Aorta (tissue), 5 donors: ENCODE measurements at places on chromosomes 4 and X.
A peak's percentile ranks its signal among the peaks of the same experiment; 100 is the strongest.

- no peak overlapping the region for H3K4me3 ChIP-seq
- no peaks in the 10 kb centered on the region for H3K4me1 ChIP-seq
- H3K36me3 ChIP-seq, result no peaks in the 10 kb centered on the region
Observed at GRCh38 chr4:89248879-89249281, 58.7 kb downstream of the GPRIN3 start.

DNA sequence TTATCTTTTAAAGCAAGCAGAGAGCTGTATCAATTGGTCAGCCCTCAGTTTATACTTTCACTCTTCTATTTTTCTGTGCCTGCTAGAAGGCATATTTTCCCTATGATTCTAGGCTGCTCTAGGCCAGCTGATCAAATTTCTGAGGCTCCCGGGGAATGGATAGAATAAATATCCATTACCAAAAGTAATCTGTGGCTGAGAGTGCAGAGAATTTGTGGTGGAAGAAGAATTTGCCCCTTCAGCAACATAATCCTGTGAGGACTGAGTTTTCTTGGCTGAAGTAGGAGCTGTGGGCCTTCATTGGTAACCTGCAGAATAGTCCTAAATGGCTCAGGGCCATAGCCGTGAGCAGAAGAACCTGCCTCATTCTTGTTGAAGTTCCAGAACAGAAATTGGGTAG lies 314.6 kb upstream of the CASK start:
- H3K27me3 ChIP-seq, result no peaks in the 10 kb centered on the region
- H3K36me3 ChIP-seq, result no peaks in the 10 kb centered on the region
- DNase-seq, result no peak
- H3K27ac ChIP-seq, result no peak overlapping the region

DNA sequence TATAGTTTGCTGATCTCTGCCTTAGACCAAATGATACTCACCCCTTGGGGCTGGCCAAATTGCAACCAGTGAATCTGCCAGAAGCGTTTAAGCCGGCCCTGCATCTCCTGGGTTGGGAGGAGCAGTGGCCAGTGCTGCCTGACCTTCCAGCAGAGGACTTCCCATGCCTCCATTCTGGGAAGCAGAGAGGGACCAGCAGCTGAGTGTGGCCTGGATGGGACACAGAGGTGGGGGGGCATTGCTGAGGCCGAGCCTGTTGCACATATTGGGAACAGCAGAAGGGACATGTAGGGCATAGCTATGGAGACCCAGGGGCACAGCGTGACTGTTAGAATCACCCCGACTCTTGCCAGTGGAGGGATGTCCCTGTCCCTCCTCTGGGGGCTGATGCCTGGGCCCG lies 93.3 kb downstream of the CPZ start:
- no peak for DNase-seq
- no peaks in the 10 kb centered on the region for H3K27me3 ChIP-seq
- no peak overlapping the region for H3K4me3 ChIP-seq
- no peaks in the 10 kb centered on the region for H3K4me1 ChIP-seq
- no peaks in the 10 kb centered on the region for H3K36me3 ChIP-seq

- no peaks in the 10 kb centered on the region for H3K36me3 ChIP-seq
- H3K27ac ChIP-seq, result no peak overlapping the region
- no peaks in the 10 kb centered on the region for H3K27me3 ChIP-seq
Observed at GRCh38 chr4:112057470-112057869, 87.8 kb upstream of the FAM241A start.

DNA sequence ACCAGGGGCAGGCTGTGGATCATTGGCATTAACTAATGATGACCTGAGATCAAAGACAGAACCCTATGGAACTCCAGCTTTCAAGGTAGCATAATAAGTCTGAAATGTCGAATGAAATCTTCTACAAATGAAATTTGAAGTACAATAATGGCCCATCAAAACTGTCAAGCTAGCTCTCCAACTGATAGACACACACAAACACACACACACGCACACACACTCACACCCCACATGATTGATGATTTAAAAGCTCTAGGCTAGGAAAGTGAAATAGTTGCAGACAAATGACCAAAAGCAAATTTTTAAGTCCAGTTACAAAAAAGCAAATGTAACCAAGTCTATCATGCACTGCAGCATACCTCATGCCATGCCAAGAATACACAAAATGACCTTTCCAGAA lies 655.7 kb downstream of the C4orf33 start:
- no peaks in the 10 kb centered on the region for H3K4me1 ChIP-seq
- H3K27ac ChIP-seq, result no peak overlapping the region
- H3K36me3 ChIP-seq, result no peaks in the 10 kb centered on the region
- H3K27me3 ChIP-seq, result no peaks in the 10 kb centered on the region
- no peak for DNase-seq
- no peak overlapping the region for H3K4me3 ChIP-seq

DNA sequence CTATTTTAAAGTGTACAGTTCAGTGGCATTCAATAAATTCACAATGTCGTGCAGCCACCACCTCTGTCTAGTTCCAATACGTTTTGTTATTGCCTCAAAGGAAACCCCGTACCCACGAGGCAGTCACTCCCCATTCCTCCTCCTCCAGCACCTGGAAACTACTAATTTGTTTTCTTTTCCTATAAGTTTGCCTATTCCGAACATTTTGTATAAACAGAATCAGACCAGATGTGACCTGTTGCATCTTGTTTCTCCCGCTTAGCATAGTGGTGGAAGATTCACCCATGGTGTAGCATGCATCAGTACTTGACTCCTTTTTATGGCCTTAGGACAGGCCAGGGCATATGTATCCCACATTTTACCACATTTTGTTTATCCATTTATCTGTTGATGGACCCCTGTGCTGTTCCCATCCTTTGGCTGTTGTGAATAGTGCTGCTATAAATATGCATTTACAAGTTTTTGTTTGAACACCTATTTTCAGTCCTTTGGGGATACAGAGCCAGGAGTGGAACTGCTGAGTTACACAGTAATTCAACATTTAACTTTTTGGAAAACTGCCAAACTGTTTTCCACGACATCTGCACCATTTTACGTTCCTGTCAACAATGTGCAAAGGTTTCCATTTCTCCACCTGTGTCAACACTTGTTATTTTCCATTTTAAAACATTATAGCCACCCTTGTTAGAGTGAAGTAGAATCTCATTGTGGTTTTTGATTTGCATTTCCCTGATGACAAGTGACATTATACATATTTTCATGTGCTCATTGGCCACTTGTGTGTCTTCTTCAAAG lies 57.8 kb upstream of the STX18 start:
- no peak overlapping the region for H3K4me3 ChIP-seq
- no peaks in the 10 kb centered on the region for H3K36me3 ChIP-seq
- H3K27ac ChIP-seq, result no peak overlapping the region
- no peak for DNase-seq

DNA sequence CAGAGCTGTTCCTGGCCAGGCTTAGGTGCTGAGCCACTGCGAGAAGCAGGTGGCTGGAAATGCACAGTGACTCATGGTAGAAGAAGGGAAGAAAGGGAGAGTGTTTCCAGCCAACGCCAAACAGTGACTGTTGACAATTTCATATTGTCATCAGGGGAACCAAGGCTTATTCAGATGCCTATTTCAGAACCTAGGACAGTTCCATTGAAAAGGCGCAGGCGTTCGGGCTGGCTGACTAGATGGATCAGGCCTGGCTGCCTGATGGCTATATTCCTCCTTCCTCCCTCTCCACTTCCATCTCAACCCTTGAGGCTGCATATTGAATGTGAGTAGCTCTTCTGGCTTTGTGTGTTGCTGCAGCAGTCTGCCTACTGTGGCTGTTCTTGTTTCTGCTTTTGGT lies 73.0 kb upstream of the FRMPD4 start:
- no peaks in the 10 kb centered on the region for H3K4me1 ChIP-seq
- H3K4me3 ChIP-seq, result no peak overlapping the region
- DNase-seq, result no peak
- no peaks in the 10 kb centered on the region for H3K27me3 ChIP-seq
- H3K36me3 ChIP-seq, result no peaks in the 10 kb centered on the region

GRCh38 chr4:54218736-54219135 lies 10.4 kb upstream of the PDGFRA start:
- no peaks in the 10 kb centered on the region for H3K36me3 ChIP-seq
- no peak overlapping the region for H3K27ac ChIP-seq
- no peaks in the 10 kb centered on the region for H3K4me1 ChIP-seq
- no peak for DNase-seq

GRCh38 chrX:49884290-49884862 lies 5.1 kb downstream of the USP27X start:
- no peaks in the 10 kb centered on the region for H3K4me1 ChIP-seq
- H3K36me3 ChIP-seq, result peaks cover 2% of the 10 kb centered on the region
- no peaks in the 10 kb centered on the region for H3K27me3 ChIP-seq
- H3K27ac ChIP-seq, result no peak overlapping the region
- H3K4me3 ChIP-seq, result no peak overlapping the region

DNA sequence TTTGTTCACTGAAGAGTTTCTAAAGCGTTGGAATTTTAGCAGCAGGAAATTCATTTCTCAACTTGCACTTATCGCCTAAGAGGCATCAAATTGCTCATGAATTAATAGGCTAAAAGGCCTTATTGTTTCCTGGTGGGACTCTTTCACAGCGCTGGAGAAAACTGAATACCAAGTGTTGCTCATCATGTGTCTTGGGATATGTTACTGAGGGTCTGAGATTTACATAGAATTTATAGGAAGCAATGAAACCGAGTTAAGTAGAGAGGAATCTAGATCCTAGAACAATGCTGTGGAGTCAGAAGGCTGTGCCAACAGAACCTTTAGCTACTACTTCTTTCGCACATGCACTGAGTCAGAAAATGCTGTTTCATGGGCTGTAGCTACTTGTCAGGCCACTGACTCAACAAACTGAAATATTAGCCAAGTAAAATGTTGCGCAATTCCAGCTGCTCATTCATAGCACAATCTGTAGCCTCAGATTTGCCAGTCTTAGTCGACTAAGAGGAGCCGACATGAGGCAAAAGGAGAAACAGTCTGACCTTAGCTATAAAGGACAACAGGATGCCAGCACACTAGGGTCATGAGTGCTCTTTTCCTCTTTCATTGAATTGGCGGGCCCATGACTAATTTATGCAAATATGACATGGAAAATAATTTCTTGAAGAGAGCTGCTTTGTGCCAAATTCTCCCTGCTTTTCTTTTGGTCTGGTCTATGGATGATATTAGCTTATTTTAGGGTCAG lies 35.9 kb upstream of the CXCL8 start:
- peak overlapping the region; percentile 23 for H3K27ac ChIP-seq
- no peaks in the 10 kb centered on the region for H3K27me3 ChIP-seq
- no peaks in the 10 kb centered on the region for H3K36me3 ChIP-seq

DNA sequence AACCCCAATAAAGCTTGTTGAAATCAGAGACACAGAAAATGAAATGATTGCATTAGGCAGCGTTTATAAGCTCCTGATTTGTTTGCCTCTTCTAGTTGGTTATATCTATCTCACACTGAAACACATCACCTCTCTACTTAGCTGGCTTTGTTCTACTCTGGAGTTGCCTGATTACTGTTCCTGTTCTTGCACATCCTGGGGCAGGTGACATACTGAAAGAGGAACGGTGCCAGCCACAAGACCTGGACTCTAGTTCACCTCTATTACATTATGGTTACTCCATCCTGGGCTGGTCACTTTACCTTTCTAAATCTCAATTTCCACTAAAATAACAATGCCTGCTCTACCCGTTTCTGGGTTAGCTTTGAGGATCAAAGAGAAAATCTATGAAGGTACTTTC lies 47.9 kb downstream of the TRIM2 start:
- H3K4me3 ChIP-seq, result no peak overlapping the region
- no peaks in the 10 kb centered on the region for H3K27me3 ChIP-seq
- no peaks in the 10 kb centered on the region for H3K36me3 ChIP-seq
- H3K27ac ChIP-seq, result no peak overlapping the region
- H3K4me1 ChIP-seq, result peaks cover 3% of the 10 kb centered on the region

DNA sequence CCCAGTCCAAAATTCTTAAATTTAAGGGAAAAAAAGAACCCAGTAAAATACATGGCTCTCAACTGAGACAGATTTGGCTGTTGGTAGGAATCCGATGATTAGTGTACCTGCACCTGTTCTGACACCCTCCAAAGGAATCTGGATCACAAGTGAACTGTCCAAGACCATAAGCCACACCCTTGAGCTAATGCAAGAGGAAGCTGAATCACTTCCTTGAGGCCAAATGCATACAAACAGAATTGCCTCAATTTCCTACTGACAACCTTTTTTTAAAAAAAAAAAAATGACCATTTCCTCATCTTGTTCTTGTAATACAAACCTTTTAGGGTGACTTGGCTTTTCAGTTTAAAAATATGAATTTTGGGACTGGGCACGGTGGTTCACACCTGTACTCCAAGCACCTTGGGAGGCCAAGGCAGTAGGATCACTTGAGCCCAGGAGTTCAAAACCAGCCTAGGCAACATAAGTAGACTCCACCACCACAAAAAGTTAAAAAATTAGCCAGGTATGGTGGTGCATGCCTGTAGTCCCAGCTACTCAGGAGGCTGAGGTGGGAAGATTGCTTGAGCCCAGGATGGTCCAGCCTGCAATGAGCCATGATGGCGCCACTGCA lies 10.7 kb upstream of the FBXL5 start:
- no peak for DNase-seq
- no peaks in the 10 kb centered on the region for H3K36me3 ChIP-seq

DNA sequence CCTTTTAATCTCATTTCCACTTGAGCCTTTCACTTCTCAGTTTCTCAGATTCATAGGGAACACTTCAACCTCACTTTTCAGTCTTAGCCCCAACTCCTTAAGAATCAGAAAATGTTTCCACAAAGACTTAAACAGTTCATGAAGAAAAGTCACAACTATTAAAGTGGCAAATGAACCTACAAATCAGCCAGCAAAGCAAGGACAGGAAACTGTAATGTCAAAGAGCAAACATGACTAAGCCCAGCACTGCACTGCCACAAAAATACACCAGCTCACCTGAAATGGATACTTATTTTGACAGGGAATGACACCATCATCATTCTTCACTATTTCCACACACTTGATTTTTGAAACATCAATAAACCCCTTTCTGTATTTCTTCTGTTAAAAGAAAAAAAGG lies 41.8 kb upstream of the TXK start:
- H3K4me1 ChIP-seq, result no peaks in the 10 kb centered on the region
- no peak for DNase-seq
- H3K27me3 ChIP-seq, result no peaks in the 10 kb centered on the region
- H3K4me3 ChIP-seq, result no peak overlapping the region

GRCh38 chr4:139988863-139989765 lies 164.9 kb downstream of the MAML3 start:
- DNase-seq, result peak; percentile 78
- no peak overlapping the region for H3K27ac ChIP-seq
- no peak overlapping the region for H3K4me3 ChIP-seq
- no peaks in the 10 kb centered on the region for H3K27me3 ChIP-seq
